Renal pelvis (tissue), 12 donors: ENCODE measurements at places on chromosomes 5 and 9. TPM values are rescaled to one million over a fixed set of nuclear protein-coding genes. Genes with fewer than 3 reads are reported as not detected.

DNA sequence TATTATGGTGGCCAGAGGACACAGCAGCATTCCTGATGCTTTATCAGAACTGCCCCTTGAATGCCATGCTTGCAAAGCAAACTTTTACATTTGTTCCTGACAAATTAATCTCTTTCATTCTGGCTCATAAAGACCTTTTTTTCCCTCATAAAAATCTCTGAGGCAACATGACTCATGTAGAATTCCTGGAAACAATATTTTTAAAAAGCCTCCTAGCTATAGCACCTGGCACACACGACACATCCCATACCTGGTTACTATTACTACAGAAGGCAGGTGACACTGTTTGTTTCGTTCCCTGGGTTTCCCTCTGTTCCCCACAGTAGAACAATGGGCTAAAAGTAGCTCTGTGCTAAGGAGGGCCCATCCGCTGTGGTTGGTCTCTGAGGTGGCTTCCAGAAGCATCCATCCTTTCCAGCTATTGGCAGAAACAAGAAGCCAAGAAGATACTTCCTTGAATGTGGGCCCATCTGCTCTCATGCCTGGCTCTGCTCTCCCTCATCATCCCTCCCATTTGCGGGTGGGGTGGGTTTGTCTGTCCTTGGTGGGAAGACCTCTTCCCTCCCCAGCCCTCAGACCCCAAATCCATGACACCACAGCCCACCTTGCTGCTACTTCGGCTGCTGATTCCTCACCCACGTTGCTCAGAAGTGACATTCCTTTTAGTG, 59.1 kb downstream of the GALNT12 start:
- DNase-seq, result no peak

DNA sequence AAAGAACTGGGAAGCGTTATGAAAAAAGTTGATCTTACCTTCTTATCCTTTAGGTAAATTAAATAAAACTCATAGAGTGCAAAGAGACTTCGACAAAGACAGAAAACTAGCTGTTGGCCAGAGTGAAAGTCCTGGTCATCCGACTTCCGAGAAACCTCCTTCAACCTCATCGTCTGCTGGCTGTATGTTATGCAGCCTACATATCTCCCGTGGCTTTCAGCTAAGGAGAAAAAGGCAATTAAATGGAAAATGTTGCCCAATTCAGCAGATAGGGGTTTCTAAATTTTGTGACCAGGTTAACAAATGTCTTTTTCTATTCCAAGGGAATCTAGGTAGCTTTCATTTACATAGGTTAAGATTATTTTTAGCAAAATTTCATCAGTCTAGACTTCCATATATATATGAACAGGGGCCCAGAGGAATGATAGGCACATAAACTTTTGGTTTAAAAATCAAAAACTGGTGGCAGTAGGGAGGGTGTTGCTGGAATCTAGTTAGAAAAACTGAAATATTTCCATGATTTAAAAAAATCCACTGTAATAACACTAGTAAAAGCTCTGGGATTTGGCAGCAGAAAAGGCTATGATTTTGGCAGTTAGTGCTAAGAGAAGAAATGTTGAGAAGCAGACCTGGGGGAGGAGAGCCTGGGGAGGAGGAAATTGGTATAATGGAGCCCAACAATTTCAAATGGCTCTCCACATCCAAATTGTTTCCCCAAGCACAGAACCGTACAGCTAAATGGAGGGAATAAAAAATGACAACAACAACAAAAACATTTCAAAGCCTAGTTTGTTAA, 32.1 kb downstream of the RAI14 start:
- DNase-seq, result no peak

The LYRM7 gene
- 13.8 TPM for polyA plus RNA-seq

DNA sequence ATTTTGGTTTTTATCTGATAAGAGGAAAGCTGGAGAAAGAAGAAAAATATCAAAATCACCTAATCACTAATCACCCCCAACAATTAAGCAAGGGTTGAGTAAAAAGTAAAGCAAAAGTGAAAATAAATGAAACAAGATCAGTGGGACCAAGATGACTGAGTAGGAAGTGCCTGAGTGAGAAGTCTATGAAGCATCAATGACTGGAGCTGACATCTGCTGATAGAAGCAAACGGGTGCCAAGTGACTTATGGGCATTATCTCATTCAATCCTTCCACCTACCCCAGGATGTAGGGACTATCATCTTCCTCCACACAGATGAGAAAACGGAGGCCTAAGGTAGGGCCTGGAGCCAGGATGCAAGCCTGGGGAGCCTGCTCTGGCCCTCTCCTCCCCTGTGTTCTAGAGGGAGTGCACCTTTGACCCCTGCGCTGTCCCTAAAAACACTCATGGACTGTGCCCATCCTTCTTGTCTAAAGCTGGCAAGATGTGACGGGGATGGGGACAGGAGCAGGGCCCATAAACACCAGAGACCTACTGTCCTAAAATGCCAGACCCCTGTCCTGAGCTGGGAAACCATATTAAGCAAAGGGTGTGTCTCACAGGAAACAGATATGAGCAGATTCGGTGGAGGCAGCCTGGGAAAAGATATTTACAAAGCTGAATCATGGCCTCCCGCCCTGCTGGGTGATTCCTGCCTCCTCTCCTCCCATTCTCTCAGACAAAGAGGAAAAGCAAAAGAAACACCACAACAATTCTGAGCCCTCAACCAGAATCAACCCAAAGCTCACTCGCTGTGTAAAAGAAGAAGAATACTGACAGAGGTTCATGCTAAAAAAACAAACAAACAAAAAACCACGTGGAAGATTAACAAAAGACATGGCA, 116.0 kb downstream of the AUH start:
- DNase-seq, result no peak

The AMBP gene
- 1.9 TPM for polyA plus RNA-seq

- DNase-seq, result no peak
These were observed 96.0 kb upstream of the FSTL4 start for GRCh38 chr5:133708331-133708850.

The LCN2 gene
- 0.49 TPM for polyA plus RNA-seq

DNA sequence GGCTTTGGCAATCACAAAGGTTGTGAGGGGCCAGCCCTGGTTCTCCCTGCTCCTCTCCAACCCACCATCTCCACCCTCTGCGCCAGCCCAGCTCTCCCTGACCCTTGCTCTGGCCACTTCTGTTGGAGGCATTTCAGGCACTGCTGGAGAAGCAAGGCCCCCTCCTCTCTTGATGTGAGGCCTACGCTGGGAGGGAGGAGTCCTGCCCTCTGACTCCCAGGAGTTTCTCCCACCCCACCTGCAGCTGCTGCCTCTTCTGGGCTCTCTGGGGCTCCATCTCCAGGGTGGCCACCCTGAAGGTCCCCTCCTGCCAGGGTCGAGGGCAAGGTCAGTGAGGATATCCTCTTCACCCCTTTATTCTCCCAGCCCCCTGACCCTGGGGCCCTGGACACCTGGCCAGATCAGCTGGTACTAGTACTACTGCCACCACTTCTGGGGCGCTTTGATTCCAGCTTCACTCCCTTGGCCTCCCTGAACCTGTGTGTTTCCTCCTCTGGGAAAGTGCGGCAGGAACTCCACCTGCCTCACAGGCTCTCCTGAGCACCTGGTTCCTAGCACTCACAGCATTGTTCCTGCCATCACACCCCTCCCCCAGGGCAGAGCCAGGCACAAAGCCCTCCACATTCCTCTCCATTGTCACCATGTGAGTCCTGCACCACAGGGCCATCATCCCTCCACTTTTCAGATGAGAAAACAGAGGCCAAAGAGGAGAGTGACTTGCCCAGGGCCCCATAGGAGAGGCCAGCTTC, 23.8 kb upstream of the TDRD7 start:
- no peak for DNase-seq

- no peak for DNase-seq
These were observed 168.4 kb upstream of the GDNF start for GRCh38 chr5:38008198-38008597.

DNA sequence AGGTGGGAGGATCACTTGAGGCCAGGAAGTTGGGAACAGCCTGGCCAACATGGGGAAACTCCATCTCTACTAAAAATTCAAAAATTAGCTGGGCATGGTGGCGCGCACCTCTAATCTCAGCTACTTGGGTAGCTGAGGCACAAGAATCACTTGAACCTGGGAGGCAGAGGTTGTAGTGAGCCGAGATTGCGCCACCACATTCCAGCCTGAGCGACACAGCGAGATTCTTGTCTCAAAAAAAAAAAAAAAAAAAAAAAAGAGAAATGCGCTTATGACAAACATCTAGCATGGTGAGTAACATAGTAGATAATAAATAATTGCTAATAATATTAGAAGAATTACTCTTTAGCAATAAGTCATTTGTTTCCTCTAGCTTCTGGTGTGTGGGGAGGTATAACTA, 25.9 kb downstream of the RUSC2 start:
- DNase-seq, result no peak

- no peak for DNase-seq
These were observed 435.9 kb upstream of the MPDZ start for GRCh38 chr9:13715430-13715829.

- DNase-seq, result peak; percentile 84
These were observed 82.7 kb downstream of the C9orf152 start for GRCh38 chr9:110125207-110125751.

DNA sequence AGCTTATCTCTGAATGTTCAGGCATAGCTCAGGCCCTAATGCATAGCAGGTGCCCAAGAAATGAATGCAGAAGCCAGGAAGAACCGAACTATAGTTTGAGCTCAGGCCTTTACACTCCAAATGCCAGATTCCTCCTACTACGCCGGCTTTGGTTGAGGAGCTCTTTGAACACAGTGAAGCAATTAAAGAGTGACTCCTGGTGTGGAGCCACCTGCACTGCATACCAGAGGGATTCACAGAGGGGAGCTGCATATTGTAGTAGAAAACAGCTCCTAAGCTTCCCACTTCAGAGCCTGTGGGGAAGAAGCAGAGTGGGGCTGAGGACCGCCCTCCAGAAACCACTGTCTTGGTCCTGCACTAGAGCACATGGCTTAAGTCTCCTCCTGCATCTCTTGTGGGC, 14.5 kb upstream of the KCNMB1 start:
- DNase-seq, result no peak

DNA sequence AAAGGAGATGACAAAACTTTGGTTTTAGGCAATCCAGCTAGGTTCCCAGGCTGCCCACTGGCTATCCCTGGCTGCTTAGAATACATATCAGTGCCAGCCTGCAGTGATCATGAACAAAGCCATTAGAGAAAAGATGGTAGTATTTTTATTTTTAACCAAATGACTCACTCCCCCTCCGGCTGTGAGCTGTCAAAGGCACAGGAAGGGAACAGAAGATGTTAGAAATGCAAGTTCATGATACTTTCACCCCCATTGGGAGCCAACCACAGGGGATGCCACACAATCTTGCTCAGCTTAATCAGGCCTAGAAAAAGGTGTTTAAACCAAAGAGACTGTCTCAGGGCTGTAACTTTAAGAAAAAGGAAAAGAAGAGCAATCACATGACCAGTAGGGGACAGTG, 70.3 kb upstream of the ASTN2 start:
- no peak for DNase-seq

The SYK gene
- 35.7 TPM for polyA plus RNA-seq

GRCh38 chr5:175542232-175542965, 64.0 kb downstream of the SFXN1 start:
- no peak for DNase-seq

The LSM11 gene
- polyA plus RNA-seq, result 7.4 TPM

The ECSCR gene
- polyA plus RNA-seq, result 21.7 TPM

GRCh38 chr5:862367-863243, 11.8 kb upstream of the ZDHHC11 start:
- no peak for DNase-seq

GRCh38 chr5:65171645-65172044, 310.1 kb downstream of the ADAMTS6 start:
- no peak for DNase-seq

The SPACA9 gene
- 8.9 TPM for polyA plus RNA-seq

GRCh38 chr9:124514874-124515273, 7.7 kb upstream of the NR5A1 start:
- no peak for DNase-seq

The ALG2 gene
- polyA plus RNA-seq, result 43.1 TPM

DNA sequence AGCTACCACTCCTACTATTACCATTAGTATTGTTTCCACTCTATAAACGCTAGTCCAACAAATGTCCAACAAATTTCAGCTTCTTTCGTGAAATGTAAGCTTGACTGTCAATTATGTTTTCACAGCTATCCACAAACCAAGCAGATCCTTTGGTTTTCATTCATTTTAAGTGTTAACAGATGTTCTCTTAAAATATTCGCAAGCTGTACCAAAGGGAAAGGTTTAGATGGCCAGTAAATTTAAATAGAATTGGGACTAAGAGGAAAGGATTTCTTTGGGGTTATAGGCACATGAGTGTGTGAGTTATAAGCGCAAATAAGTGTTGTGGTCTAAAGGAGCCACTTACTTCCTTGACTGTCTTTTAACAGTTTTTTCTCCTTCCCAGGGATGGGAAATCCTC, 136.8 kb upstream of the ADRA1B start:
- no peak for DNase-seq

DNA sequence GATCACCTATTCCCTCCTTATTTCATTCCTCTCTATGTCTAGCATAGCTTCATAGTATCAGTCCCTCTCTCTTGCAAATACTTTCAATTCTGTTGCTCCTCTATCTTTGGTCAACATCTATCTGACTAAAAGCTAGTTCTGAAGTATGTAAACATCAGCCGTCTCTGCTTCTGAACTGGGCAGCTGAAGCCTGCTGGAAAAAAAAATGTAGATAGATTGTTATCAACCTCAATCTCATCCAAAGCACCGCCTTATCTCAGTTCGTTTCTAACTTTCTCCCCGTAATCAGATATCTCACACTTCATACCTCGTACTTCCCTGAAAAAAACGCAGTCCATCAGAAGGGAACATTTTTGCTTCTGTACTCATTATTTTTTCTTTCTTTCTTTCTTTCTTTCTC, 4.5 kb upstream of the SEMA6A start:
- DNase-seq, result no peak

GRCh38 chr9:133995012-133995896, 3.1 kb upstream of the VAV2 start:
- DNase-seq, result no peak

The MAPKAP1 gene
- polyA plus RNA-seq, result 79.8 TPM

The TAF11L5 gene
- polyA plus RNA-seq, result not detected

GRCh38 chr9:109716631-109717030, 63.4 kb upstream of the PALM2AKAP2 start:
- DNase-seq, result no peak

- DNase-seq, result no peak
These were observed 59.3 kb downstream of the PAX5 start for GRCh38 chr9:36974731-36975130.

The WNT8A gene
- 0.12 TPM for polyA plus RNA-seq

GRCh38 chr5:59749782-59750520, 143.6 kb downstream of the PDE4D start:
- DNase-seq, result no peak
